Suppressor macrophage (primary cell): ENCODE measurements at places on chromosomes 13 and 19.

DNA sequence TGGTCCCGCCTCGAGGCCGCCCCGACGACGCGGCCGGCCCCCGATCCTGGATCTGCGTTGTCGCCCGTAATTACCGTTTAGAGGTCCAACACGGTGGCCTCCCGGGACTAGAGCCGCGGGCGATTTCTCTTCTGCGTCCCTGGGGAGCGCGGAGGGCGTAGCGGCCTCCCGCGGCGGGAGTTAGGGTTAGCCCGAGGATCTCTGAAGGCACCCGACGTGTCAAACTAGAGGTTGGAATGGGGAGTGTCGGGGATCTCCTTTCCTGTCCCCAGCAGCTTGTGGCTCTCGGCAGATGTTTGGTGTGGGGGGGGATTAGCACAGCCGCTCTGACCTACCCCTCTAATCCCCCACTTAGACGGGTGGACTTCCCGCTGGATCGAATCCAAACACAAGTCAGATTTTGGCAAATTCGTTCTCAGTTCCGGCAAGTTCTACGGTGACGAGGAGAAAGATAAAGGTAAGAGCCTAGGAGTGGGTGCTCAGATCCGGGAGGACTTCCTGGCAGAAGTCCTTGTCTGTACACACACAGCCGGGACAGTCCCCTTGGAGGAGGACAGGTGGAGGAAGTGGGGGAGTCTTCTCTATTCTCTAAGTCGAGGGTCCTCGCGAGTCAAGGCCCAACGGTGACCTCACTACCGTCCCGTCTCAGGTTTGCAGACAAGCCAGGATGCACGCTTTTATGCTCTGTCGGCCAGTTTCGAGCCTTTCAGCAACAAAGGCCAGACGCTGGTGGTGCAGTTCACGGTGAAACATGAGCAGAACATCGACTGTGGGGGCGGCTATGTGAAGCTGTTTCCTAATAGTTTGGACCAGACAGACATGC, 581 bp downstream of the CALR start:
- DNase-seq: peak; percentile 65

- no peak for DNase-seq
Observed at GRCh38 chr13:32804673-32805230, 211.5 kb upstream of the KL start.

- DNase-seq: no peak
Observed at GRCh38 chr13:46207828-46208227, 3.9 kb upstream of the LRRC63 start.

GRCh38 chr19:51514866-51515481, 13.4 kb upstream of the SIGLEC12 start:
- DNase-seq: peak; percentile 80

DNA sequence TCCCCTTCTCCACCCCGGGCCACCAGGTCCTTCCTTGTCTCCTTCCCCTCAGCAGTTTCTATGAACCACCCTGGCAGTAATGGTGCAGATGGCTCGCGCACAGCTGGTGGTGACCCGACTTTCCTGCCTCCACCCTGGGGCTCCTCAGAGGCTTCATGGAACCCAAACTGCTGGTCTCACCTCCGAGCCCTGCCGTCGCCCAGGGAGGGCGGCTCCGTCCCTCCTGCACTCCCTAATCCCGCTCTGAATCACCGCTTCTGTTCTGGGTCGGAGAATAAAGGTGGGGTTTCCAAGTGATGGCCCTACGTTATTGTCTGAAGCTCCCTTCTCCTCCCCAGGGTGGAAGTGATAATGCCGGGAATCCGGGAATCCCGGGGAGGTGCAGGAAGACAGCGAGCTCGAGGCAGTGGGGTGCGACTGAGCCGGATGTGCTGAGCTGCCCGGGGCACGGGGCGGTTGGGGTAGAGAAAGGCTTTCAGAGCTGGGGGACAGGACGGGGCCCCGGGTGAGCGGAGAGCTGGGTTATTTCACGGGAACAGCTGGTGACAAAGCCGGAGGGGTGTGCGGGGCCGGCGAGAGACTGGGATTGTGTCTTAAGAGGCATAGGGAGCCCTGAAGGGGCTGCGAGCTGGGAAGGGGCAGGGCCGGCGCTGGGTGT, 711 bp downstream of the FUT2 start:
- DNase-seq: no peak

GRCh38 chr13:51773515-51773914, 30.4 kb downstream of the DHRS12 start:
- no peak for DNase-seq

GRCh38 chr19:5424192-5424973, 30.8 kb upstream of the ZNRF4 start:
- DNase-seq: no peak

DNA sequence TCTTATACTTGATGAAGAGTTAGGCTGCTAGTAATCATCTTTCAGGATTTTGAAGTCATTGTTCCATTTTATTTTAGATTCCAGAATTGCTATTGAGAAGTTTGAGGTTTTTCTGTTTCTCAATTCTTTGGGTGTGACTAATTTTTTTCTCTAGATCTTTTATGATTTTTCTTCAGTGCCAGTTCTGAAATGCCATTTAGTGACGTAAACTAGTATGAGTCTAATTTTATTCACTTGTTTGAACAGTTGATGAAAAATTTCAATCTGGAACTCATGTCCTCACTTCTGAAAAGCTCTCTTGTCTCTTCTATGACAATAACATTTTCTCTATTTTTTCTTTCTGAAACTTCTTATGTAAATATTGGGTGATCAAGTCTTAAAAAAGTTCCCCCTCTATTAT, 188.5 kb upstream of the HTR2A start:
- DNase-seq: no peak

DNA sequence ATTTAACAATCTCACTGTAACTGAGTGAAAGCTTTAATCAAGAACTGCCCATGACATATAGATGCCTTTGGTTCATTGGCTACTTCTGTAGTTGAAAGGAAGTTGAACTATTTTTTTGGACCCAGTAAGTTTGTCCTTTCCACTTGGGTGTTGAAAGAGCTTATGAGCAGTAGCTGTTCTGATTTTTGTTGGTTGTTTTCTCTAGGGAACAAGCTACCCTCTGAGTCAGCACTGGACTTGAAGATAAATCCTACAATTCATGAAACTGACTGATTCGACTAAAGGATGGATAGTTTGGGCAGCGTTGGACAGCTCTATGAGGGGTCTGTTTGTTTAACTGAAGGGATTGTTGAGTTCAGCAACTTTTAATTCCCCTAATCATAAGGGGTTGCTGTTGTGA, 101.0 kb downstream of the PAN3 start:
- DNase-seq: peak; percentile 34

DNA sequence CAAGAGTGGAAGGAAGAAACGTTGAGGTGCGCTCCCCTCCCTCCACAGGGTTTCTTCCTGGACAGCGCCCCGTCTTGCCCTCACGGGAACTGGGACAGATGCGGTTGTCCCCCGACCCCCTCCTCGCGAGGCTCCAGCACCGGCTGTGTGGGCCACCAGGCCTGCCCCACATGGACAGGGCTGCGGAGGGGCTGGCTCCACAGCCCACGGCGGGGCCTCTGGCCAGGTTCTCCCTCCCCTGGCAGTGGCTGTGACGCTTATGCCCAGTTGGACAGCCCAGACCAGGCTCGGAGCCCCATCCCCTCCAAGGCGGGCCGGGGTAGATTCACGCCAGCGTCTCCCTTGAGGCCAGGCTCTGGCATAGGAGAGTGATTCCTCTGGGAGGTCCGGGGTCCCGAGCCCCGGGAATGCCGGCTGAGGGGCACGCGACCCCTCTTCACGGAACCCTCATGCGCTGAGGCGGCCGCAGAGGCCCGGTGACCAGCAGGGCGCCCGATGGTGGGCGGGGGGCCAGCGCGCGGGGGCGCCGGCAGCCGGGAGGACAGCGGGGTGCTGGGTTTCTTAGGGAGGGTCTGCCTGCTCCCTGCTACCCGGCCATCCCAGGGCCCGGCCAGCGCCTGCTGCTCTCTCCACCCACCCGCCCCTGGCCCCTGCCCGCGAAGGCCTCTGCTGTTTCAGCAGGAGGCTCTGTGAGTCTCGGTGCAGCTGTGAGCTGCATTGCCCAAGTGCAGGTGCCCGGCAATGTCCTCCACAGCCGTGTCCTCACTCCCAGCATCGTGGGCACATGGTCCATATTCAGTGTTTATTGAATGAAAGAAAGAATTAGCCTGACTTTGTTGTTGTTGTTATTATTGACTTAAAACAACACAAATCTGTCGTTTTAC, 20.3 kb upstream of the GAS6 start:
- DNase-seq: no peak

DNA sequence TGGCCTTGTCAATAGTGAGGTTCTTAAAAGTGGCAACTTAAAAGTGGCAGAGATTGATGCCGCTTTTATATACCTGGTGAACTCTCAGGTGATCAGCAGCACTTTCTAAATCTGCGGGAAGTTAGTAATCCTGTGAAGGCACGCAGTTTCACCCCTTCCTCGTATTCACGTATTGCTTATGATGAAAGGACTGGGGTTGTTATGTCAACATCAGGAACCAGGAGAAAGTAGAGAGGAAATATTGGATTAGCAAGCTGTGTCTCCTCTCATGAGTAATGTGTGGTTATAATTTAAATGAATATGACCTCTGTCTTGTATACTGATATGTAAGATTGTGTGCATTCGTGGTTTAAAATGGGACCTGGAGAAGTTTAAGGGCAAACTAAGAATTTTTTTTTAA, 544.6 kb downstream of the SLITRK6 start:
- DNase-seq: no peak

DNA sequence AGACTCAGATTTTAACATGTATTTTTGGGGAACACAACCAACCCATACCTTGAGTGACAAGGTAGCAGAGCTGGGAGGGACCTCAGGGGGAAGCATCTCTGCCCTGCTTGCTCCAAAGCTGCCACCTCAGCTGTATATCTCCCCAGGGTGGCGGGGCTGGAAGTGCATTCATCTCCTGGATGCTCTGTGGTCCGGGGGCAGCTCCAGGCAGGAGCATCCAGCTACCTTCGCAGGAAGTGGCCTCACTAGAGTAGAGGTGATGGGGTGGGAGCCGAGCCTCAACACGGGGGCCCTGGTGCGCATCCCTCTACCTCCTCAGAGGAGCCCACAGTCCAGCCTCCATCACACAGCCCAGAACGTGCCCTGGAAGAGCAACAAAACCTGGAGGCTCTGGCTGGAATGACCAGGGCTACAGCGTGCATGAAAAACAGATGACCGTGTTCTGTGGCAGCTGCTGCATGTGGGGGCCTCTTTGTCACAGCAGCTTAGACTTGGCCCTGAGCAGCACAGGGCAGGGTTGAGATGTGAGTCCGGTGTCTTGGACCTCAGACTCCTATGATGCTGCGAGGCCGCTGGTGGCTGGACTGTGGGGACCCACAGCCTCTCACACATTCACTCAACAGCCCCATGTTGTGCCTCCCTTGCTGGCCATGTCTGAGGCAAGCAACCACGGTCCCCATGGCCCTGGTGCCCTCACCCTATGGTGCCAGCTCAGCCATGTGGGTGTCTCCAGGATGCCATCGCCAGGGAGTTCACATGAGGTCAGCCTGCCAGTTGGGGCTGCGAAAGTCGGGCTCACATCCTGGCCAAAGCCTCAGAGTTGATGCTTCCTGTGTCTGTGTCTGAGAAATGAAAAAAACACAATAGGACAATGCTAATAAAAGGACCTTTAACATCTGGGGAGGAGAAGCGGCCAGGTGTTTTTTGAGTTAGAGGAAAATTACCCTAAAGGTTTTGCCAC, 17.1 kb upstream of the GAS6 start:
- no peak for DNase-seq

DNA sequence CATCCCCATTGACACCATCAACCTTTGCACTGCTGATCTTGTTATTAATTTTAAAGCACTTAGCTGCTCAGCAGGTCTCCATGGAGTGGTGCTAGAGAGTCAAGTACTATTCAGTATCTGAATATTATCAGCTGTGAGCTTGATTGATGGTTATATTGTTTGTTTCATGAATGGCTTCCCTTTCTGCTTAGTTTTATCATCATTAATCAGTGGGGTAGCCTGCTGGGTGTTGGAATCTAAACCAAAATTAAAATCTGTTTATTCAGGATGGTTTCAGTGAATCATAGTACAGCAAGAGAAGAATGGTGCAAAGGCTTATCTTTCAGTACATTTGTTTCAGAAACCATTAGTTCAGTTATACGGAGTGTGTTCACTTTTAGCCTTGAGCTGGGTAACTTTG, 42.5 kb upstream of the SCEL start:
- peak; percentile 46 for DNase-seq

DNA sequence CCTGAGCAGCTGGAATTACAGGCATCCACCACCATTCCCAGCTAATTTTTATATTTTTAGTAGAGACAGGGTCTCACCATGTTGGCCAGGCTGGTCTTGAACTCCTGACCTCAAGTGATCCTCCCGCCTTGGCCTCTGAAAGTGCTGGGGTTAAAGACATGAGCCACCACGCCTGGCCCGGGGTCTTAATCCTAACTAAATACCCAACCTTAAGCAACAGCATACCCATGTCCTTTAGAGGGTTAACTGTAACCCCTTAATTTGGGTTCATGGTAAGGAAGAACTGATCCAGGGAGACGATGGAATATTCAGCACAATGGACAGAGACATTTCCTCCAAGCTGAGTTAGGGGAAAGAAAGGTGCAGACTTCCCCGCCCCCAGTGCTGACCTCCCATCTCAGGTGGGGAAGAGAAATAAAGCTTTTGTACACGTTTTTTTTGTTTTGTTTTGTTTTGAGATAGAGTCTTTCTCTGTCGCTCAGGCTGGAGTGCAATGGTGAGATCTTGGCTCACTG, 8.7 kb upstream of the GALP start:
- DNase-seq: no peak

- DNase-seq: no peak
Observed at GRCh38 chr19:35375505-35376307, 4.8 kb downstream of the GPR42 start.

DNA sequence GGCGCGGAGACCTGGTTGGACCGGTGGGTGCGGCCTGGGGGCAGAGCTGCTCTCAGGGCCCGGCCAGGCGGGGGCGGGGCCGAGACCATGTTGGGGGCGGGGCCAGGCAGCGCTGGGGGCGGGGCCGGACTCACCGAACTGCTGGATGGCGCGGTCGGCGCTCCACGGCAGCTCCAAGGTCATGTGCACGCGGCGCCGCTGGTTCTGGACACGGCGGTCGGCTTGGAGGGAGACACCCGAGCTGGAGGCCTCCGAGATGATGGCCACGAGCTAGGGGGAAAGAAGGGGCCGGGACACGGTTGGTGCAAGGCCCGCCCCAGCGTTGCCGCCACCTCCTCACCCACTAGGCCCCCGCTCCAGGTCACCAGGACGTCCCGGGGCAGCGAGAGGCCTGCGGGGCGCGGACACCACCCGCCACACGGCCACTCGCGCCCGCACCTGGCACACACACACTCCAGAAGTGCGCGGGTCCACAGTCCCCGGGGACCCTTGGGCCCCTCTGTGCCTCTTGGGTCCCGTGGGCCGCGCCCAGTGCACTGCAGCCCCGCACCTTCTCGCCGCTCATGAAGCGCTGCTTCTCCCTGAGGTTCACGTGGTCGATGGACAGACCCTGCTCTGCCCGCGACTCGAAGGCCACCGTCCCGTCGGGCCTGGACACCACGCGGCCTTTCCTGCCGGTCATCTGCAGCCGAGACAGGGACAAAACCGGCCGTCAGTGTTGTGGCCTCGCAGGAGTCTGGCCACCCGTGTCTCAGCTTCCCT, 8.7 kb downstream of the GPX4 start:
- DNase-seq: no peak

GRCh38 chr13:22176968-22177520, 506.2 kb downstream of the FGF9 start:
- no peak for DNase-seq

GRCh38 chr13:81726037-81726726, 1385.3 kb upstream of the SPRY2 start:
- no peak for DNase-seq

- peak; percentile 48 for DNase-seq
Observed at GRCh38 chr13:100209857-100210825, 121.2 kb downstream of the PCCA start.
